ENCODE measurements at places on chromosomes 16 and 17. TPM values are rescaled to one million over a fixed set of nuclear protein-coding genes. Genes with fewer than 3 reads are reported as not detected.

- H3K4me1 ChIP-seq: no peaks in the 10 kb centered on the region
- H3K36me3 ChIP-seq: no peaks in the 10 kb centered on the region
- no peak overlapping the region for H3K4me3 ChIP-seq
- DNase-seq: no peak
- no peak overlapping the region for H3K27ac ChIP-seq
These were observed 272.4 kb upstream of the CDH11 start for GRCh38 chr16:65394281-65394680.

FNDC8 gene
- not detected for polyA plus RNA-seq

DNA sequence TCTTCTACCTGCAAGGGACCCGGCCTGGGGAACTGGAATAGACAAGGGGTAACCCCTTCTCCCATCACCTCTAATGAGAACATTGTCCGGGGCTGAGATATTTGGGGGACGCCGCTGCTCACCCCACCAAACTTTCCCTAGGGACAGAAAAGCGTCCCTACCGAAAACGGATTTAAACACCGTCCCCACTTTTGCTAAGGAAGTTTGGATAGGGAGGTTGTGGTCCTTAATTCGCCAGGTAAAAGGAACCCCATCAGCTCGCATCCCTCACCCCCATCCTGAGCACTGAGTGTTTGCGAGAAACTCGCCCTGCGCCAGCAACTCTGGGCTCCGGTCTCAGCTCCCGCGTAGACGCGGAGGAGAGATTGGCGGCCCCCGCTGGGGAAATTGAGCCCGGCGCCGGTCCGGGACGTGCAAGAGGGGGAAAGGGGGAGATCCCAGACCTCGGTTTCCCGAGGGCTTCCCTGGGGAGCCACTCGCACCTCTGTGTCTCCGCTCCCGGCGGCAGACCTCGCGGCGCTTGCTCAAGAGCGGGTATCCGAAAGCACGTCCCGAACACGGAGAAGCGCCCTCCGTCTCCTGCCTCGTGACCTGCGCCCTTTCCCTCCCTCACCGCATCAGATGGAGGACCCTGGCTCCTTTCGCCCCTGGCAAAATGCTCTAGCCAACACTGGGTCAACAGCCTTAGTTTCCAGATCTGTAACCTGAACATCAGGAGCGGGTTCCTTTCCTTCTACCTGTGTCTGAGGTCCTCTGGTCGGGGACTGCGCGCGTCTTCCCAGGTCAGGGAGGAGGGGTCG lies 3.1 kb upstream of the SOX9 start:
- H3K4me1 ChIP-seq: peaks cover 5% of the 10 kb centered on the region
- peak overlapping the region; percentile 56 for H3K4me3 ChIP-seq
- no peaks in the 10 kb centered on the region for H3K36me3 ChIP-seq
- no peak overlapping the region for H3K27ac ChIP-seq

GRCh38 chr16:72282362-72282761 lies 110.4 kb upstream of the PMFBP1 start:
- H3K27me3 ChIP-seq: no peaks in the 10 kb centered on the region
- no peak overlapping the region for H3K27ac ChIP-seq
- no peaks in the 10 kb centered on the region for H3K4me1 ChIP-seq
- DNase-seq: no peak
- H3K4me3 ChIP-seq: no peak overlapping the region
- no peaks in the 10 kb centered on the region for H3K36me3 ChIP-seq

TMEM235 gene
- polyA plus RNA-seq: not detected

DNA sequence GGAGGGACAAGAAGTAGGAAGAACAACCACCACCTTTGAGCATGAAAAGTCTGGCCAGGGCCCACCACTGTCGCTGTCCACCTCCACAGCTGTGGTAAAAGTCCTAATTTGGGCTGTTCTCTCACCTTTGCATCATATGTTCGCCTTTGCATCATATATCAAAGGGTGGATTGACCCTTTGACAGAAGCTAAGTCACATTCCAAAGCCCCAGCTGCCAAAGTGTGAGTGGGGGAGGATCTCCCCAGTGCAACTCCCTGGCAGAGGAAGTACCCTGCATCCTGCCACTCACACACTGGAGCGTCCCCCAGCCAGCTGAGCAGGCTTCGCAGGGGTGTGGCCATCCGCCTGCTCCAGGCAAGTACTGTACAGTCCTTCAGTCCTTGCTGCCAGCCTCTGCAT lies 12.7 kb upstream of the SPECC1 start:
- H3K27me3 ChIP-seq: no peaks in the 10 kb centered on the region
- no peak overlapping the region for H3K27ac ChIP-seq
- no peak overlapping the region for H3K4me3 ChIP-seq
- peaks cover 4% of the 10 kb centered on the region for H3K4me1 ChIP-seq
- no peak for DNase-seq
- H3K36me3 ChIP-seq: no peaks in the 10 kb centered on the region

DNA sequence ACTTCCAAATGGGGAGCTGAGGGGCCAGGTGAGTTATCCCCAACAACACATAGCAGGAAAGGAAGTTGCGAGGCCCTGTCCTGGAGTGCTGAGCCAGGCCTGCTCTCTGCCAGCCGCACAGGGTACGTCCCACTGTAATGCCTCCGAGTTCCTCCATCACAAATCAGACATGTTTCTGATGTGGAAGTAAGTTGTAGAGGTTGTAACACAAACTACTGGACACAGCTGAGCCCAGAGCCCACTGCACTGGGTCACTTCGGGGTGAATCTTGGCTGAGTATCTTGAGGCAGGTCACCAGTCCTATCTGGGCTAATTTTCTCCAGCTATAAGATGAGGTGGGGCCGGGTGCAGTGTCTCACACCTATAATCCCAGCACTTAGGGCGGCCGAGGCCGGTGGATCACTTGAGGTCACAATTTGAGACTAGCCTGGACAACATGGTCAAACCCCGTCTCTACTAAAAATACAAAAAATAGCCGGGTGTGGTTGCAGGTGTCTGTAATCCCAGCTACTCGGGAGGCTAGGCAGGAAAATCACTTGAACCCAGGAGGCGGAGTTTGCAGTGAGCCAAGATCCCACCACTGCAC lies 100.8 kb upstream of the CDH5 start:
- H3K27me3 ChIP-seq: peaks cover 7% of the 10 kb centered on the region
- no peaks in the 10 kb centered on the region for H3K36me3 ChIP-seq
- no peak overlapping the region for H3K4me3 ChIP-seq
- no peak for DNase-seq

GRCh38 chr16:64983963-64984362 lies 137.9 kb downstream of the CDH11 start:
- H3K4me3 ChIP-seq: no peak overlapping the region
- no peaks in the 10 kb centered on the region for H3K27me3 ChIP-seq
- no peaks in the 10 kb centered on the region for H3K4me1 ChIP-seq
- DNase-seq: no peak
- H3K36me3 ChIP-seq: no peaks in the 10 kb centered on the region

GRCh38 chr17:76232342-76232741 lies 8.0 kb downstream of the RNF157 start:
- DNase-seq: no peak
- no peak overlapping the region for H3K4me3 ChIP-seq
- no peaks in the 10 kb centered on the region for H3K27me3 ChIP-seq
- H3K27ac ChIP-seq: no peak overlapping the region

GRCh38 chr17:49028271-49028670 lies 31.1 kb downstream of the IGF2BP1 start:
- H3K36me3 ChIP-seq: no peaks in the 10 kb centered on the region
- no peak overlapping the region for H3K4me3 ChIP-seq
- peaks cover 4% of the 10 kb centered on the region for H3K27me3 ChIP-seq

DNA sequence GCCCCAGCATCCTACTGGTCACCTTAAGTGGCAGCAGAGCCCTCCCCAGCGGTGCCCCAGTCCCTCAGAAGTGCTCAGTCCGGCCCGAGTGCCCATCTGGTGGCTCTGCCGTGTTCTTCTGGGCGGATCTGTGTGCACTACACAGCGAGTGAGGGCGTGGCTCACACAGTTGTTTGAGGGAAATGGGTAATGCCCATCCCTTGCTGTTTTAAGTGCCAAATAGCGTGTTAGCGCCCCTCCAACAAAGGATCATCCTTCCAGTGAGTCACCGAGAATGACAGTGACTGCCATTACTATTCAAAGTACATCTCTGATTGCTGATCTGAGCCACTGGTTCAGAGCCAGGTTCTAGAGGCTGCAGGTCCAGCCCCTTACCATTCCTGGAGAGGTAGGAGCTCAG lies 152.0 kb downstream of the LGALS9B start:
- no peaks in the 10 kb centered on the region for H3K27me3 ChIP-seq
- no peak overlapping the region for H3K27ac ChIP-seq
- H3K4me3 ChIP-seq: no peak overlapping the region
- DNase-seq: no peak
- H3K36me3 ChIP-seq: no peaks in the 10 kb centered on the region
- H3K4me1 ChIP-seq: no peaks in the 10 kb centered on the region

DNA sequence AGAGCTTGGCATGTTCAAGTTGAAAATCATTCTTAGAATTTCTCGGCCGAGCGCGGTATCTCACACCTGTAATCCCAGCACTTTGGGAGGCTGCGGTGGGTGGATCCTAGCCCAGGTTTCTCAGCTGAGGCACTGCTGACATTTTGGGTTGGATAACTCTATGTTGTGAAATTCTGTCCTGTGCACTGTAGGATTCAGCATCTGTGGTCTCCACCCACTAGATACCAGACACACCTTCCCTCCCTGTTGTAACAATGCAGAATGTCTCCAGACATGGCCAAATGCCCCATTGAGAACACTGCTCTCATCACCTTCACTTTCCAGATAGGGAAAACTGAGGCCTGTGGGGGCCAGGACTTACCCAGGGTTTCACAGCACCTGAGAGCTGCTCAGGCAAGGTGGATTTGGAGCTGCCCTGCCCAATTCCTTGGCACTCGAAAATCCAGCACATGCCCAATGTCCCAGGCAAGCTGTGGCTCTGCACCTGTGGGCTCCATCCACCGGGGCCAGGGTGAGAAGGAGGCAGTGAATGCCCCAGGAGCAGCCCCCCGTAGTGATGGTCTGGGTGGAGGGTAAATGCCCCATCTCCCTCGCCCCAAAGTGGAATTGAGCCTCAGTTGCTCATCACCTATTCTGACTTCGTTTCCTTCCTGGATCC lies 20.2 kb upstream of the TVP23A start:
- H3K4me1 ChIP-seq: no peaks in the 10 kb centered on the region
- H3K4me3 ChIP-seq: no peak overlapping the region
- no peak for DNase-seq
- H3K27ac ChIP-seq: no peak overlapping the region

GRCh38 chr17:36198831-36199465 lies 2.4 kb upstream of the CCL3L1 start:
- no peak overlapping the region for H3K4me3 ChIP-seq
- no peaks in the 10 kb centered on the region for H3K4me1 ChIP-seq
- no peak overlapping the region for H3K27ac ChIP-seq
- DNase-seq: no peak
- H3K36me3 ChIP-seq: no peaks in the 10 kb centered on the region

GRCh38 chr16:74146643-74147042 lies 150.0 kb upstream of the PSMD7 start:
- H3K4me3 ChIP-seq: no peak overlapping the region
- H3K27me3 ChIP-seq: no peaks in the 10 kb centered on the region
- H3K4me1 ChIP-seq: no peaks in the 10 kb centered on the region
- H3K27ac ChIP-seq: no peak overlapping the region
- H3K36me3 ChIP-seq: no peaks in the 10 kb centered on the region
- DNase-seq: no peak

- no peaks in the 10 kb centered on the region for H3K36me3 ChIP-seq
- H3K27me3 ChIP-seq: no peaks in the 10 kb centered on the region
- no peak overlapping the region for H3K4me3 ChIP-seq
- no peaks in the 10 kb centered on the region for H3K4me1 ChIP-seq
- DNase-seq: no peak
These were observed 61.4 kb downstream of the SRL start for GRCh38 chr16:4180511-4180910.

GRCh38 chr17:72236980-72237633 lies 116.3 kb downstream of the SOX9 start:
- no peaks in the 10 kb centered on the region for H3K27me3 ChIP-seq
- no peaks in the 10 kb centered on the region for H3K36me3 ChIP-seq
- H3K27ac ChIP-seq: no peak overlapping the region
- DNase-seq: no peak

DNA sequence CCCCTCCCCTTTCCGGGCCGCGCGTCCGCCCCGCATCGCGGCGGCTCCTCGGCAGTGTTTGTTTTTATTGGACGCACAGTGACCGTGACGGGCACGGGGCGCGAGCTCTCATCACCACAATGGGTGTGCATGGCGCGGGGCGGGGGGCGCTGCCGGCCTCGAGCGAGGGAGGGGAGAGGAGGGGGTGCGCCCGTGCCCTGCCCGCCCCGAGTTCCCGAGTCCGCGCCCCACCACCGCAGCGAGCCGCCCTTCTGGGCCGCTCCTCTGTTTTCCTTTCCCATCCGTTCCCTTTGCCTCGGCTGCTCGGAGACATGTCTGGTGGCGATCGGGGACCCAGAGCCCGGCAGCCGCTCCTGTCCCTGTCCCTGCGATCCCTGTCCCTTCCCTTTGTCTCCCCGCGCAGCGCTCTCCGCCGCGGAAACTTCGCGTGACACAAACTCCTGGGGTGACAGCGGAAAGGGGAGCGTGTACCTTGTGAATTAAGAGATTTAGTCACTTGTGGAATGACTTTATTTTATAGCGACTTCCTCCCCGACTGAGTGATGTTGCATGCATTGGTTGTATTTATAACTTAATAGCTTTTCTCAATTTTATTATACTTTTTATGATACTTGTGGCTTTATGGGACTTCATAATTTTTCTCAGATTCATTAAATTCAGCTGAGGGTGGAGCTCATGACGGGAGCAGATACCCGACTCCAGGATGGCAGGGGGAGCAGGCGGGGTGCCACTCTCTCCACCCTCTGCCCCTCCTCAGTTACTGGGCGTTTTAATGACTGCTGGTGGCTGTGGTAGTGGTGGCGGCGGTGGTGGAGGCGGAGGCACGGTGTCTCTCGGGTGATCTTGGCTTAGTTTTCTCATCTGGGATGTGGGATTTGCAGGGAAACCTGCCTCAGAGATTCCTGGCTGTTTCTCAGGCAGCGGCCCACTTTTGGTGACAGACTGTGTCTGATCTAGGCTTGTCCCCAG lies 40.8 kb downstream of the MRM1 start:
- peaks cover 11% of the 10 kb centered on the region for H3K4me1 ChIP-seq
- peak overlapping the region; percentile 59 for H3K4me3 ChIP-seq
- H3K36me3 ChIP-seq: no peaks in the 10 kb centered on the region

- no peak overlapping the region for H3K4me3 ChIP-seq
- no peaks in the 10 kb centered on the region for H3K4me1 ChIP-seq
- H3K27me3 ChIP-seq: peaks cover 54% of the 10 kb centered on the region
- no peaks in the 10 kb centered on the region for H3K36me3 ChIP-seq
- DNase-seq: peak; percentile 34
These were observed 4.6 kb upstream of the PIEZO1 start for GRCh38 chr16:88789594-88789993.

- peaks cover 28% of the 10 kb centered on the region for H3K36me3 ChIP-seq
- H3K4me3 ChIP-seq: no peak overlapping the region
- H3K4me1 ChIP-seq: peaks cover 16% of the 10 kb centered on the region
- no peak for DNase-seq
- H3K27ac ChIP-seq: peak overlapping the region; percentile 53
- H3K27me3 ChIP-seq: no peaks in the 10 kb centered on the region
These were observed 27.4 kb downstream of the PIPOX start for GRCh38 chr17:29070308-29070707.

Data from psoas muscle (tissue), 8 donors.